ENCODE measurements at places on chromosomes 3 and 15.

- no peak for DNase-seq
These were observed 166.4 kb downstream of the SUCNR1 start for GRCh38 chr3:152039887-152040286.

DNA sequence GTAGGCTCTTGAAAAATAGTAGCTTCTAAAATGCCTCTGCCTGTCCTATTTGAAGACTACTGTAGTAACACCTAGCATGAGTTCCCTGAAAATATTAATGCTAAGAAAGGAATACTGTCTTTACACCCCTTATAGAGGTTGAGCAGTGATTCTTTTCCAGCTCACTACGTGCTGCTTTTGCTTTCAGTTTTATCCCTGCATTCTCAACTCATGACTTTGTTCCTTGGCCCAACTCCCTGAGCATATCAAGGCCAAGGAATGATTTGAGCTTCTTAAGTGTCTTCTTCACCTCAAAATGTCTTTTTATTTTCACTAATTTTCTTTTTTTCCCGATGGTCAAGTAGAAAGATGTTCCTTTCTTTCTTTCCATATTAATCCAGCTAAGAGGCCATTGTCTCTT lies 16.5 kb upstream of the P2RY13 start:
- DNase-seq, result no peak

DNA sequence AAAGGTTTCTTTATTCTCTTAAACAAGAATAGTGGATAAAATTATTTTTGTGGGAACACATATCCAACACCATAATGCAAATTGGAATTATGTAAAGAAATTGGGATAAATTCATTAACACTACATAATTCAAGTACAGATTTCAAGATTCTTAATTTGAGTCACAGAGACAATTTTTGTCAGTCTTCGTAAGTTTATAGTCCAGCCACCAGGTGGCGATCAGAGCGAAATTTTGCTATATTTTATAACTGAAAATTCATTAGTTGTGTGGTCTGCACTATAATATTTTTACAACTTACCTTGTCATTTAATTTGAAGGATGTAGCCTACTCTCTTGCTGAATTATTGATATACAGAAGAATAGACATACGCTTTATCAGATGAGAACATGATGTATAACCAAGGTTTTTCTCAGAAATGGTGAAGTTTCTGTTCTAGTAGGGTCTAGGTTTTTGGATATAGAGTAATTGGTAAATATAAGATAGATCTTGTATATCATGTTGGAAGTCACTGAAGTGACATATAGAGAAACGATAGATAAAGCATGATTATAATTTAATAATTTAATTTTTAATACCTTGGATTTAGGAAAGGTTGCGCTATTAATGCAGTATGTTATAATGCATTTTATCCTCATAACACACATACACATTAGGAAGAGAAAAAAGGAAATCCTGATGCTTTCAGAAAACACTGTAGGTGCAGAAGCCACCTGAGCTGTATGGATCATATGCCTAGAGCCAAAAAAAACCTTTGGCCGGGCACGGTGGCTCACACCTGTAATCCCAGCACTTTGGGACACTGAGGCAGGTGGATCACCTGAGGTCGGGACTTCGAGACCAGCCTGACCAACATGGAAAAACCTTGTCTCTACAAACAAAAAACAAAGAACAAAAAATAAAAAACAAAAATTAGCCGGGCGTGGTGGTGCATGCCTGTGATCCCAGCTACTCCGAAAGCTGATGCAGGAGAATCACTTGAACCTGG lies 31.7 kb downstream of the PLSCR4 start:
- no peak for DNase-seq

GRCh38 chr3:54835701-54836100 lies 92.2 kb downstream of the LRTM1 start:
- no peak for DNase-seq

- peak; percentile 19 for DNase-seq
These were observed at the start of gene DGKG for GRCh38 chr3:186361762-186362536. Gene DGKG, minus strand, starts transcription at chr3:186362234. Its CDS starts 41,775 bp downstream, at chr3:186320459.

- no peak for DNase-seq
These were observed 23.2 kb downstream of the SHC4 start for GRCh38 chr15:48940508-48940907.

GRCh38 chr3:66397745-66398144 lies 103.1 kb downstream of the LRIG1 start:
- DNase-seq, result no peak

GRCh38 chr3:167777356-167777755 lies 41.8 kb downstream of the SERPINI1 start:
- no peak for DNase-seq

- no peak for DNase-seq
These were observed 131.0 kb downstream of the PDZRN3 start for GRCh38 chr3:73493543-73494308.

DNA sequence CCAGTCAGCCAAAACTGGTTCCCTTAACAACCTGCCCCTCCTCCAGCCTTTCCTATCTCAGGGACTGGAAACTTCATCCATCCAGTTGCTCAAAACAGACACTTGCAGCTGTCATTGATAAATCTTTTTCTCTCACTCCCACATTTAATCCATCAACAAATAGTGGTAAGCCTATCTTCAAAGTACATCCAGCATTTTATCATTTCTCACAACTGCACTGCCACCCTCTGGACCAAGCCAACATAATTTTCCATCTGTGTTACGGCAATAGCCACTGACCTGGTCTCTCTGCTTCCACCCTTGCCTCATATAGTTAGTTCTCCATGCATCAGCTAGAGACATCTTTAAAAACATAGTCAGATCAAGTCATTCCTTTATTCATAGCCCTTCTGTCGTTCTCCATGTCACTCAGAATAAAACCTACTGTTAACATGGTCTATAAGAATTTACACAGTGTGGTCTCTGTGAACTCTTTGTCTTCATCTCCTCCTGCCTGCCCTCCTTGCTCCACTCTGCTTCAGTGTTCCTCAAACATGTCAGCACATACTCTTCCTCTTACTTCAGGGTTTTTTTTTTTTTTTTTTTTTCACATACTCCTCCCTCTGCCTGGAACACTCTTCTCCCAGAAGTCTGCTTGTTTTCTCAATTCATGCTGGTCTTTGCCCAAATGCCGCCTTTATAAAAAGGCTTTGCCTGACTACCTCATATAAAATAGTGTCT lies 102.5 kb upstream of the COL6A5 start:
- no peak for DNase-seq

GRCh38 chr15:73950831-73951561 lies 24.7 kb downstream of the LOXL1 start:
- DNase-seq, result peak; percentile 30

GRCh38 chr3:172256101-172256734 lies 192.0 kb downstream of the GHSR start:
- DNase-seq, result no peak

DNA sequence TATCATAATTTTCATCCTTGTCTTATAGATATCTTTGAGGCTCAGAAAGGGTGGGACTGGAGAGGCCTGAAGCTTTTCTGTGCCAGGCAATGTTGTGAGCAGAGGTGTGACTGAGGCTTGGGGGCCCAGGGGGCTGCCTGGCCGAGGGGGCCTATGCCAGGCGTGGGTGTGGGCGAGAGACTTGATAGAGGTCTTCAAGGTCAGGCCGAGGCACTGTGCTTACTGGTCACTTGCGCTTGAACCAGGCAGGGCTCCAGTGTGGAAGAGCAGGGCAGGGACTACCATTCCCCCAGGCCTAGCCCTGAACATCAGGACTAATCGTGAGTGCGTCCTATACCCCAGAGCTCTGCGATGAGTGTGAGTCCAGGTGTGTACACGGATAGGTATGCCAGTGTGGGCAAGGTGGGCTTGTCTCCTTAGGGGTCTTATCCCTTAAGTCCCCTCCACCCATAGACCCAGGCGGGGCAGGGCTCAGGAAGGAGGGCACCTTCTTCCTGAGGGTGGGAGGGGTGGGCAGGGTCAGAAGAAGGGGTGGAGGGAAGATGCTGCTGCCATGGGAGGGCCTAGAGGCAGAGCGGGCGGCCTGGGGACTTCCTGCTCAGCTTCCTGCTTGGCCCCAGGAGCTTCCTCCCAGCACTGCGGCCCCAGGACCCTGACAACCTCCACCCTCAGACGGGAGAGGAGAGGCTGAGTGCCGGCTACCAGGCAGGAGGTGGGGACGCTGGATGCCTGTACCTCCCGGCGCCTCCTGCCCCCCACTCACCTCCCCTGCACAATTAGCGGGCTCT lies 84.7 kb downstream of the LINGO1 start:
- no peak for DNase-seq

DNA sequence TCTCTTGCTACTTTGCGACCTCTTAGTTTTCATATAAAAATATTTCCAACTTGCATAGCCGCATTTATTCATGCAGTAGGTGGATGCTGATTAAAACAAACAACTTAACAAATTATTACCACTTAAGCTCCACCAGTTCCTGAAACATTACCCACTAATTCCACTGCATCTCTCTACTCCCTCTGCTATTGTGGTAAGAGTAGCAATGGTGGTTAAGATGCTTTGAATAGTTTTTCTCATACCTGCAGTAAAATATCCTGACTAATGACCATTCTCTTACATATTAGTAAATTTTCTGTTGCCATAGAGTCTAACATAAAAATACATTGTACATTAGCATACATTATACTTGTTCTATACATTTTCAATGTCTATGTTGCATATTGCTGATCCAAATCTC lies 397.6 kb upstream of the PLSCR5 start:
- DNase-seq, result no peak

- no peak for DNase-seq
These were observed 277.9 kb downstream of the MCTP2 start for GRCh38 chr15:94509259-94509658.

- DNase-seq, result no peak
These were observed 95.7 kb upstream of the CHRM5 start for GRCh38 chr15:33872416-33873106.

- DNase-seq, result no peak
These were observed 1055.8 kb upstream of the CADM2 start for GRCh38 chr3:83902787-83903533.

- no peak for DNase-seq
These were observed 1749.6 kb downstream of the SI start for GRCh38 chr3:163328680-163329079.

DNA sequence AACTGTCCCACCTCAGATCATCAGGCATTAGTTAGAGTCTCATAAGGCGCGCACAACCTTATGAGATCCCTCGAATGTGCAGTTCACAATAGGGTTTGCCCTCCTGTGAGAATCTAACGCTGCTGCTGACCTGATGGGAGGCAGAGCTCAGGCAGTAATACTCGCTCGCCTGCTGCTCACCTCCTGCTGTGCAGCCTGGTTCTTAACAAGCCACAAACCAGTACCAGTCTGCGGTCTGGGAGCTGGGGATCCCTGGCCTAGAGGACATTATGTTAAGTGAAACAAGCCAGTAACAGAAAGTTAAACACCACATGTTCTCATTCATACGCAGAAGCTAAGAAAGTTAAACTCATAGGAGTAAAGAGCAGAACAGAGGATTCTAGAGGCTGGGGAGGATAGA lies 47.0 kb downstream of the MAP3K13 start:
- DNase-seq, result no peak

DNA sequence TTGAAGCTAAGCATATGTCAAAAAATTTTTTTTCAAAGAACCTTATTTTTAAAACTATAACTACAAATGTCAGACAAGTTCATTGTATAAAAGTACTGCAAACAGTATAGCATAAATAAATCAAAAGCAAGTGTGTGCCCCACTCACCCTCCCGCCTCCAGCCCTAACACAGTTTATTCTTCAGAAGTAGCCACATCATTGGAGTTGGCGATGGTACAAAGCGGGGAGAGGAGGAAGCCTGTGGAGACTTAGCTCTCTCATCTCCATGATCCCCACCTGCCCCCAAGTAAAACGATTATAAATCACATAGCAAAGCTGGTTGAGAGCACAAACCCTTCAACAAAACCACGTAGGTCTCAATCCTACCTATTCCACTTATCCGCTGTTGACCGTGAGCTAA lies 33.6 kb downstream of the FOXP1 start:
- no peak for DNase-seq

- DNase-seq, result no peak
These were observed 29.9 kb downstream of the ACKR4 start for GRCh38 chr3:132626955-132627354.

GRCh38 chr15:91407269-91407889 lies 307.3 kb downstream of the SV2B start:
- DNase-seq, result no peak

GRCh38 chr3:112605285-112605684 lies 35.7 kb downstream of the CCDC80 start:
- no peak for DNase-seq

GRCh38 chr15:54424171-54424570 lies 445.9 kb downstream of the UNC13C start:
- no peak for DNase-seq

GRCh38 chr15:43270676-43271306 lies 4.1 kb upstream of the TGM5 start:
- DNase-seq, result no peak

DNA sequence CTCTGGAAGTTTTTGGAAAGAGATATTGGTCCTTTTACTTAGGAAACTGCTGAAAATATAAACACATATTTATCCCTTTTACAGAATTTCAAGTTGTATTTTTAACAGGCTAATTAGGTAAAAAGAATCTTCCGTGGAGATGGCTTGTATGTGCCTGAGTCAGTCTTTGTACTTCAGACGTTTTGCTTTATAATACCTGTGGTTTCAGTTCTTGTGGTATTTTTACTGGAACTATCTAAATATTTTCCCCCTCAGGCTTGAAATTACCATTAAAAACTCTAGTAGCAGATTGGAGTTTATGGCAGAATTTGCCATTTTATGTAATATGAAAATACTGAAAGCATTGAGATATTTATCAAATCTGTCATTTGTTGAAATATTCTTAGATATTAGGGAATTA lies 151.6 kb upstream of the CGNL1 start:
- no peak for DNase-seq

DNA sequence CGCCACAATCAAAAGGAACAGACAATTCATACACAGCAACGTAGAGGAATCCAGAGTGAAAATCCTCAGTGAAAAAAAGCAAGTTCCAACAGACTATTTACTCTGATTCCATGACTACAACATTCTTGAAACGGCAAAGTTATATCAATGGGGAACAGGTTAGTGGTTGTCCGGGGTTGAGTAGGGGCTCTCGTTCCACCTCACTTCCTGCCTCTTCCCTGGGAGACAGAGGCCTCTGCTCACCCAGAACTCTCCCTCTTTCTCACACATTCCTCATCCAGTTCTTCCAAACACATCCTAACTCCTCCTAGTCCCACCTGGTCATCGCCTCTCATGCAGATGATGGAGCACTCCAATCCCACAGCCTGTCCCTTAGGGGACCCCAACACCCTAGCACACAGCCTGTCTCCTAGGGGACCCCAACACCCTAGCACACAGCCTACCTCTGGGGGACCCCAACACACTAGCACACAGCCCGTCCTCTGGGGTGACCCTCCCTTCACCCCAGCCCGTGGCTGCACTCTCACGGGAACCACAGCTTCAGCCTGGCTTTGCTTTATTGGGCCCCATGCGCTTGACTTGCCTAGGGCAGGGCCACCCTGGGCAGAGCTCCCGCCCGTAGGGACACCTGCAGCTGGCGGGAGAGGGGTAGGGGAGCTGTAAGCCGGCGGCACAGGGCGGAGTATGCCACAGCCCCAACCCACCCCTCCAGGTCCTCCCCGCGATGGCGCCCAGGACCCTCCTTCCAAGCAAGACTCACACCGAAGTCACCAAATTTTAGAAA lies 5.2 kb downstream of the OCA2 start:
- no peak for DNase-seq

DNA sequence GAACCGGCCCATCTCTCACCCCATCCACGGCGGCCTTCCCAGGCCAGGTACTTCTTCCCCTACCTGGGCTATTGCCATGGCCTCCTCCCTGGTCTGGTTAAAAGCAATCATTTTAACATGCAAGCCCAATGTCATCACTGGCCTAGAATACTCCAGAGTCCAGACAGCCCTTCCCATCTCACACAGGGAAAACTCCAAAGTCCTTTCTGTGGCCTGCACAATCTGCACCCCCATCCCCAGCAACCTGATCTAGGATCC lies 45.8 kb upstream of the SLCO2A1 start:
- DNase-seq, result no peak

- no peak for DNase-seq
These were observed 68.9 kb upstream of the MNS1 start for GRCh38 chr15:56533731-56534403.

Measured in stimulated activated CD4-positive, alpha-beta T cell treated with anti-CD3 and anti-CD28 coated beads, TNF-alpha, amount 100 ng/mL, for 24 hours (primary cell).